Activated CD4-positive, alpha-beta memory T cell treated with anti-CD3 and anti-CD28 coated beads, Interleukin-2, amount 10 ng/mL, durations not matched to agents 7 days and 5 days (primary cell): ENCODE measurements at places on chromosomes 12 and 14. TPM values are rescaled to one million over a fixed set of nuclear protein-coding genes. Genes with fewer than 3 reads are reported as not detected.

DNA sequence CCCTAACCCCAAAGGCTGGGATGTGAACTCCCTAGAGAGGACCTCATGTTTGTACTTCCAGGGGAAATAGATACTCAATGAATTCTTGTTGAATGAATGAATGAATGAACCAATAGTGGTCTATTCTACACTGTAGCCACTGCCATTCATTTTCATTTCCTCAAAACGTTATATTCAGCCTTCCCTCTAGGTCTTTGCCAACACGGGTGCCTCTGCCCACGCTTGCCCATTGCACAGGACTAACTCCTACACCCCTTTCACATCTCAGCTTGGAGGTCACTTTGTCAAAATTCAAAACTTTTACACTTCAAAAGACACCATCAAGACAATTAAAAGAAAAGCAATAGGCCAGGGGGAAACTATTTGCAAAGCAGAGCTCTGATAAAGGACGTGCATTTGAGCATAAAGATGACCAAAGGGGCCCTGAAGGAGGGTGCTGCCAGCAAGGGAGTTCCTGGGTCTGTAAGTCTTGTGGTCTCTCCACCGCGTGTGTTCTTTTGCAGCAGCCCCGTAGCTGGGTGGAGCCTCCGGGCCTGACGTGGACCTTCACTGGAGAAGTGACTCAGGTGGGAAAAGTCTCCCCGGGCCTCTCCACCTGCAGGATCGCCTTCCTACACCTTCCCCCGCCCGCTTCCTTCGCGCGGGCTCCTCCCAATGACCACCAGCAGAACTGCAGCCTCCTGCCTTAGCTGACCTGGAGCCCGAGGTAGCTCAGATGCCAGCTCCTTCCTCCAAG is 31.5 kb downstream of the TMEM63C start:
- peaks cover 24% of the 10 kb centered on the region for H3K27me3 ChIP-seq
- H3K36me3 ChIP-seq, result no peaks in the 10 kb centered on the region
- no peak overlapping the region for H3K27ac ChIP-seq
- H3K4me3 ChIP-seq, result no peak overlapping the region
- no peaks in the 10 kb centered on the region for H3K4me1 ChIP-seq
- DNase-seq, result peak; percentile 44

DNA sequence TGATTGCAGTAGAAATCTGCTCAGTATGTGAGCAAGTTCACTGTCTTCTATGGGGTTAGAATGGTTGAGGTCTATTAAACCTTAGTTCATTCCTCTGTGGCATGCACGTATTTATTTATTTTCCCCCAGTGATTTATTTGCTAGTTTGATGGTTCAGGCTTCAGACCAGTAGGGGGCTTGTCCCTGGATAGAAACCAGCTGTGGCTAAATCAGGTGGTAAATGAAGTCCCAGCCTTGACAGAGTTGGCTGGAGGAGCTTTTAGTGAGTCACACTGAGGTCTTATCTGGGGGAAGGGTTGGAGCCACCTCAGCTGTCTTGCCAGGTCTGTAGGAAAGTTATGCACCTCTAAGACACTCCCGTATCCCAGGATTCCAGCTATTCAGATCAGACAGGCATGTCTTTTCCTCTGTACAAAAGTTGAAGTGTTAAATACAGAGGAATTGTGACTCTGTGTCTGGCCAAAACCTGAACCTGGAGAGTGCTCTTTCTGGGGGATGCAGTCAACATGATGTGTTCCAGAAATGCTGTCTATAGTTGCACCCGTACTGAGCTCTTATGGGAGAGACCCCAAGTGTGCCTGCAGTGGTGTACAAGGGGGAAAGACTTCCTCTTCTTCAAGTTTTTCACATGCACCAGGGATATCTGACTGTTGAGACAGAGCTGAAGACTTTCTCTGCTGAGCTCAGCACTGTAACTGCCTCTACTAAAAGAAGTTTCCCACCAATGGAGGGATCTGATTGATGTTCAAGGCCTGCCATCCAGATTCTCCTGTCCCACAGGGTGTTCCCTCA is 1322.1 kb downstream of the TMEM121 start:
- H3K4me1 ChIP-seq, result peaks cover 14% of the 10 kb centered on the region
- no peak for DNase-seq
- H3K4me3 ChIP-seq, result no peak overlapping the region

- H3K4me3 ChIP-seq, result no peak overlapping the region
- no peak overlapping the region for H3K27ac ChIP-seq
- no peak for DNase-seq
Measured at GRCh38 chr12:28882444-28882843, 266.6 kb upstream of the FAR2 start.

GRCh38 chr14:61706096-61706690 is 10.9 kb downstream of the HIF1A start:
- no peak overlapping the region for H3K27ac ChIP-seq
- no peak overlapping the region for H3K4me3 ChIP-seq
- H3K36me3 ChIP-seq, result peaks cover 32% of the 10 kb centered on the region
- H3K27me3 ChIP-seq, result no peaks in the 10 kb centered on the region
- H3K4me1 ChIP-seq, result peaks cover 76% of the 10 kb centered on the region

DNA sequence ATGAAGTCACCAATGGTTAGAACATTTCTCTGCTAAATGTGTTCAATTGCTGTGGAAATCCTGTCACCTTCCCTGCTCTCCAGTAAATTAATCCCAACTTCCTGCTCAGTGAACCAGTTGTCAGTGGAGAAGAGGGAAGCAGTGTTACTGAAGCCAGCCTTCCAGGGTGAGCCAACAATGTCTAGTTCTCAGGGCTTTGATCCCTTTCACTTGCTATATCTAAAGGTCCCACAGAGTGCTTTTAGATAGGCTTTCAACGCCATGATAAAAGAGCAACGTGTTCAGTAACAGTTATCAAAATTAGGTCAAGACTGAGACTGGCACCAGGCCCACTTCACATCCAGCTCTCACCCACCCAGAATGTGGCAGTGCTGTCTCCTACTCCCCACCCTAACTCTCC is 139.7 kb downstream of the KCNH5 start:
- no peak overlapping the region for H3K4me3 ChIP-seq
- DNase-seq, result no peak
- no peaks in the 10 kb centered on the region for H3K27me3 ChIP-seq
- H3K36me3 ChIP-seq, result no peaks in the 10 kb centered on the region
- H3K4me1 ChIP-seq, result no peaks in the 10 kb centered on the region

DNA sequence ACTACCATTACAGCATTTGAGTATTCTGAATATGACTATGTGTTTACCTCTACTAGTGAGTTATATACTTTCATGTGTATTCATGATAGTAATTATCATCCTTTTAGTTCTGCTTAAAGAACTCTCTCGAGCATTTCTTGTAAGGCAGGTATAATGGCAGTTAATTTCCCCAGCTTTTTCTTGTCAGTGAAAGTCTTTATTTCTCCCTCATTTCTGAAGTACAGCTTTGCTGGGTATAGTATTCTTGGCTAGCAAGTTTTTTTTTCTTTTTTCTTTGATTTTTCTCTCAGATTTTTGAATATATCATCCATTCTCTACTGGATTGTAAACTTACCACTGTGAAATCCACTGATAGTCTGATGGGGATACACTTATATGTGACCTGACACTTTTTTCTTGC is 165.9 kb upstream of the ARHGAP5 start:
- no peak overlapping the region for H3K27ac ChIP-seq
- H3K36me3 ChIP-seq, result peaks cover 5% of the 10 kb centered on the region
- no peaks in the 10 kb centered on the region for H3K4me1 ChIP-seq
- no peak for DNase-seq
- no peak overlapping the region for H3K4me3 ChIP-seq
- peaks cover 9% of the 10 kb centered on the region for H3K27me3 ChIP-seq

DNA sequence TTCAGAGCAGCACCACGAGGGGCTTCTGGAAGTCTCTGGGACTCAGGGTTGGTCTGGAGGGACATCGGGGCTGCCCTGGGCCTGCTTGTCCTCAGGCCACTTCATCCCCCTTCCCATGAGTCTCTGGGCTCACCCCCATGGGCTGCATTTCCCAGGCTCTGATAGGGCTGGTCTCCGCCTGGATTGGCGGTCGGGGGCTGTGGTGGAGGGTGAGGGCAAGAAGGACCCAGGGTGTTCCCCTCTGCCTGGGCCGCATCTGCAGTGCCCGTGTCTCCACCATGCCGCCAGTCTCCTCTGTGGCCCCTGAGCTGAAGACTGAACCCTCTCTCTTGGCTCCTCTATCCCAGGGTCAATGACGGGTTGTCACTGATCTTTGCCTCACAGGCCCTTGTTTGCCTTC is 242.1 kb downstream of the ADGRD1 start:
- DNase-seq, result peak; percentile 1
- no peaks in the 10 kb centered on the region for H3K36me3 ChIP-seq
- no peak overlapping the region for H3K27ac ChIP-seq

DNA sequence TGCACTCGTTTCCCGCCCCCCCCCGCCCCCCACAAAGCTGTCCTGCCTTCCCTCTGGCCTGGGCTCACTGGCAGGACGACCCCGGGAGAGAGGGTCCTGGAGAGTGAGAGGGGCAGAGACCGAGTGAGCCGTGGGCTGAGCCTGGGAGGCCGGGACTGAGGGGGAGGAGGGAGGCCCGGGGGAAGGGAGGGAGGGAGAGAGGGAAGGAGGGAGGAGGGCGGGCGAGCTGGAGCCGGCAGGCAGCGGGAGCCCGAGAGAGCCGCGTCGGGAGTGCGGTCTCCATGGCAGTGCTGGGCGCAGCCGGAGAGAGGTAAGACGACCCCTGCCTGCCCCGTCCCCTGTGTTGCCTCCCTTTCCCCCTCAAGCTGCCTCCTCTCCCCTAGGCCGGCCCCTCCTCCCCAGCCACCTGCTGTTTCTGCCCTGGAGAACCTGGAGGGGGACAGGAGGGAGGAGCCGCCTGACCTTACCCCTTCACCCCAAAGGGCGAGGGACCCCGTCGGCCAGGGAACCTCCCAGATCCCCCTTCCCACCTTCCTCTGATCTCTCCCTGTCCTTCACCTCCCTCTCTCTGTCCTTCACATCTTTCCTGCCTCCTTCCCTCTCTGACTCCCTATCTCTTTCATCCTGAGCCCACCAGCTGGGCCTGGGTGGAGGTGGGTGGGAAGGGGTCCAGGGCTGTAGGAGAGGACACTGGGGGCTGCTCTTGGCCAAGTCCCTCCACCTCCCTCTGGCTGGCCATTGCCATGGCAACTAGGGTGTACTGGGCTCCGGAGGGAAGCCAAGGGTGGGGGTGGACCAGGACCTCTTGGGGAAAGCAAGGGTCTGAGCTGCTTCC is at the start of gene GPR162:
GPR162 (plus strand) TSS at position 231 of the 835 bp plus-strand sequence. CDS start 2,078 bp downstream, outside the sequence.
- H3K36me3 ChIP-seq, result peaks cover 29% of the 10 kb centered on the region
- peak within 1 kb of the TSS; percentile 9 for H3K4me3 ChIP-seq
- peak within 1 kb of the TSS; percentile 12 for H3K27ac ChIP-seq
- DNase-seq, result no peak

Gene SDR39U1
- total RNA-seq, result 41.6 TPM
